NCI-H82 (cell line): ENCODE measurements at places on chromosomes 16 and 17.

- DNase-seq, result no peak
These were observed 29.4 kb upstream of the PRKCA start for GRCh38 chr17:66272811-66273585.

- peak; percentile 100 for DNase-seq
These were observed 47.8 kb downstream of the ERN1 start for GRCh38 chr17:64081802-64082799.

GRCh38 chr16:59350670-59351069, 616.6 kb upstream of the GOT2 start:
- no peak for DNase-seq

GRCh38 chr16:28935924-28936783, 4.4 kb downstream of the CD19 start:
- peak; percentile 53 for DNase-seq

DNA sequence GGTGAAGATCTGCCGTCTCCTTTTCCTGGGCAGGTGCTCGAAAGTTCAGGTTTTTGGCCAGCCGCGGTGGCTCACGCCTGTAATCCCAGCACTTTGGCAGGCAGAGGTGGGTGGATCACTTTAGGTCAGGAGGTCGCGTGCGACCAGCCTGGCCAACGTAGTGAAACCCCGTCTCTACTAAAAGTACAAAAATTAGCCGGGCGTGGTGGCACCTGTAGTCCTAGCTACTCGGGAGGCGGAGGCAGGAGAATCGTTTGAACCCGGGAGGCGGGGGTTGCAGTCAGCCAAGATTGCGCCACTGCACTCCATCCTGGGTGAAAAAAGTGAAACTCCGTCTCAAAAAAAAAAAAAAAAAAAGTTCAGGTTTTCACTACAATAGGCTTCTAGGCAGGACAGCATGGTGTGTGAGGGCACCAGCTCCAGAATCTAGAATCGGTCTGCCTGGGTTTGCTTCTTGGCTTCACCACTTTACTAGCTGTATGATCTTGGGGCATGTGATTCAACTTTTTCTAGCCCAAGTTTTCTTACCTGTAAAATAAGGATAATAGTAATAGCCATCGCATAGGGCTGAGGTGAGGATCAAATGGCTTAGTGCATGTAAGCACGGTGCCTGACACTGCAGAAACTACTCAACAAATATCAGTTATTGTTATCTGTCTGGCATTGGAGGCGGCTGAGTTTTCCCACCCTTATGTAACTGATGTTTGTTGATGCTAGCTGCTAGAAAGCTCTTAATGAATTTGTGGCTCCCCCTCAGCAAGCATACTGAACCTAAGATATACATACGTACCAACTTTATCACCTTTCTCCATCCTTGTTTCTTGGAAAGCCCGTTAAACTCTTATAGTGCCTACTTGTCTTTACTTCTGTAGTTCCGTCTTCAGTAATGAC, 1.3 kb downstream of the PSMD12 start:
- no peak for DNase-seq

DNA sequence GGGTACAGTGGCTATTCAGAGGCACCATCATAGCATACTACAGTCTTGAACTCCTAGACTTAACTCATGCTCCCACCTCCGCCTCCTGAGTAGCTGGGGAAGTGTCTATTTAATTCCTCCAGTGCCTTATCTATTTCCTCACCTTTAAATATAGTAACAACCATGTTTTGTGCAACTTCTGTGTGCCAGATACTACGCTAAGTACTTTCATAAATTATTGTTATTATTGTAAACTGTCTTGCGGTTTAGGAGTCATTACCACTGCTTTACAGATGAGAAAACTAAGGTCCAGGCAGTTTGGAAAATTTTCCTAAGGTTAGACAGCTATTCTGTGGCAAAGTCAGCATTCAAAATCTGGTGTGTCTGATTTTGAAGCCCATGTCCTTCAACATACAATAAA, 359.1 kb upstream of the XYLT1 start:
- no peak for DNase-seq

GRCh38 chr16:81697616-81698309, 81.3 kb upstream of the PLCG2 start:
- no peak for DNase-seq
